ENCODE measurements at places on chromosomes 5 and 9.

DNA sequence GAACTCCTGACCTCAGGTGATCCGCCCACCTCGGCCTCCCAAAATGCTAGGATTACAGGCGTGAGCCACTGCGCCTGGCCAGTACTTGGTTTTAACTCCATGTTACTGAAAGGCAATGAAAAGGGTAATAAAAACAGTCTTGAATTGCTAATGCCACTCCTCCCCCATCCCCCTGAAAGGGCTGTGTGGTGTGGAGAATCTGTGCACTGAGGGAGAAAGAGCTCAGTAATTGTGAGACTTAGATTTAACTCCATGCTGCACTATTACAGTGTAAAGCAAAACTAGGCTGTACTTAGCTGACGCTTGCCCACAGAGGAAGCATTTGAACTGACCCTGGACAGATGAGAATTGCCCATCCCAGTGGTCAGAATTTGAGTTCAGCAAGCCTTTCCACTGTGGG, 1662.4 kb upstream of the ACO1 start:
- no peak for DNase-seq

DNA sequence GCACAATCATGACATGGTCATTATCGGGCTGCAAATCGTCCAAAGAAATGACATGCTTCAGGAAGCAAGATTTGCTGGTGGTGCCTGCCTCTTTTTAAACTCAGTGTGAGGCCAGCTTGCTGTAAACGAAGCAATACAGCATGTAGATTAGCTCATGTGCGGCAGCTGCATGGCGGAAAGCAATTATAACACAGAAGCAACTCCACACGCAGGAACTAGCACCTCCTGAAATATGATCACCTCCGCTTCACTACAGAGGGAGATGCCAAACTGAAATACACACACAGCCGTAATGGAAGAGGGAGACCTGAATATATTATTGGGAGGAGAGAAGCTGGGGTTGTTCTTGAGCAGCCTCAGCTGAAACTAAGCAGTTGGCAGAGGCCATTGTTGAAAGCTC, 312.5 kb downstream of the PSAT1 start:
- DNase-seq, result no peak

- no peak for DNase-seq
Observed at GRCh38 chr5:124652514-124652819, 94.0 kb downstream of the ZNF608 start.

- DNase-seq, result no peak
Observed at GRCh38 chr5:41151564-41151963, 61.8 kb downstream of the C6 start.

GRCh38 chr9:550333-550732, 291.2 kb upstream of the DMRT1 start:
- no peak for DNase-seq

DNA sequence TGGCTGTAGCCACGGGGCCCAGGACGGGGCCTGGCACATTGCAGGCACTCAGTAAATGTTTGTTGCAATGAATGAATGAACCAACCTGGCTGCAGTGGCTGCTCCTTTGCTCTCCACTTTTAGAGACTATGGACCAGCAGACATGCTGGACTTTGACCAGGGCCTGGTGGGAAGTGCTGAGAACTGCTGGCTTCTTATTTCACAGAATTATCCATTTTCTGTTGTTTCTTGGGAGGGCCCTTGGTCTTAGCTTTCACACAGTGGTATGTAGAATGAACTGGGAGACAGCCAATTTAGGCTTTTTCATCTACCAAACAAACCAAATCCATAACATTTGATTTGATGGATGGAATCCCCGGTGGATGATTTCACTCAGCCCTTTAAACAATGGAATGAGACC, 78.0 kb upstream of the LHFPL2 start:
- no peak for DNase-seq

GRCh38 chr5:137352095-137352494, 147.0 kb downstream of the SPOCK1 start:
- no peak for DNase-seq

Data from stimulated activated CD4-positive, alpha-beta T cell treated with anti-CD3 and anti-CD28 coated beads, Interleukin-15, amount 100 ng/mL, for 24 hours (primary cell).